ENCODE measurements at places on chromosomes 12 and 14. TPM values are rescaled to one million over a fixed set of nuclear protein-coding genes. Genes with fewer than 3 reads are reported as not detected.

The ARHGAP9 gene
- total RNA-seq: 11.6 TPM

The LALBA gene
- total RNA-seq: not detected

DNA sequence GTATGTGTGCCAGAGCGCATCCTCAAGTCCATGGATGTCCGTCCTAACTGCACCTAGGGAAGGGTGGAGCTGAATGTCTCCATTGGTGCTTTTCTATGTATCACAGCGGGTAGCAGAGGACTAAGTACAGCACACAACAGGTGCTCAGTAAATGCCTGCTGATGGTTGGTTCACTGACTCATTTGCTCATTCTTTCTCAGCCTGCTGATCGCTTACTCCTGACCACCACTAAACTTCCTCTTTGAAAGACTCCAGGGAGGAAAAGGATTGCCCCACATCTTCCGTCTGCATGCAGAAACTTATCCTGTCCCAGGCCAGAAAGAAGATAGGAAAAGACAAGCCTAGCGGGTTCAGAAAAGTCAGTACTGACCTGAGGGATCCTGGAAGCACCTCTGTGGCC, 66.3 kb downstream of the B4GALNT3 start:
- no peak overlapping the region for H3K4me3 ChIP-seq
- no peak overlapping the region for H3K27ac ChIP-seq
- DNase-seq: no peak
- no peaks in the 10 kb centered on the region for H3K4me1 ChIP-seq
- no peaks in the 10 kb centered on the region for H3K27me3 ChIP-seq

- DNase-seq: no peak
- H3K36me3 ChIP-seq: no peaks in the 10 kb centered on the region
- H3K4me3 ChIP-seq: no peak overlapping the region
- H3K27me3 ChIP-seq: no peaks in the 10 kb centered on the region
Observed at GRCh38 chr12:110941391-110941790, 21.0 kb upstream of the MYL2 start.

DNA sequence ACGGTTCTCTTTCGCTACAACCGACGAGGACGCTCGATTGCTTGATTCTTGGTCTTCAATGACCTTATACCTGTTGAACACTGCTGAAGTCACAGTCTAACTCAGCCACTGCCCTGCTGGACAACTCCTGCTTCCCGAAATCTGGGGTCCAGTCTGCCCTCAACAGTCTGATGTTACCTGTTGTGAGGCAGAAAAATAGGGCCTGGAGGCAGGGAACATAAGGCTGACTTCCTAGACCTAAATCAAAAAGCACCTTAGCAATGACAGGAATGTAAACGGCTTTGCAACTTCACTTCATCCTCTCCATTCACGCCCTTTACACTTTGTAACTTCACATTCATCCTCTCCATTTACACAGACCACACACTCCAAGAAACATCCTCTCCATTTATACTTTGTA, 597 bp upstream of the GLTP start:
- peaks cover 33% of the 10 kb centered on the region for H3K4me1 ChIP-seq
- no peak for DNase-seq
- H3K4me3 ChIP-seq: peak overlapping the region; percentile 86

DNA sequence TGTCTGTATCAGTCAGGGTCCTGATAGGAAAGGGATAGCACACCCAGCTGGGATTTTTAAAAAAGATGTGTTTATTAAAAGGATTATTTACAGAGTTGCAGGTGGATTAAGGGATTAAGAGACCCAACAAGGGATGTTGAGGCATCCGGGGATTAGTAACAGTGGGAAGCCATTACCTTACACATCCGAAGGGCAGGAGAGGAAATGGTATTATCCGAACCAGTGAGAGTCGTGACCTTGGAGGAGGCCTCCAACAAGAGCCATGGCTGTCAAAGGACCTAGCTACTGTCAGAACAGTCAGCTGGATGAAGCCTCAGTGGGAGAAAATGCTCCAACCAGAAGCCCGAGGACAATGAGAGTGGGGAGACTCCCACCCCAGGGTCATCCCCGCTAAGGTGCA, 146.3 kb upstream of the KRAS start:
- H3K4me3 ChIP-seq: no peak overlapping the region
- no peak for DNase-seq
- no peak overlapping the region for H3K27ac ChIP-seq

GRCh38 chr14:51552768-51553404, 98.8 kb upstream of the FRMD6 start:
- no peak overlapping the region for H3K4me3 ChIP-seq
- H3K36me3 ChIP-seq: no peaks in the 10 kb centered on the region
- DNase-seq: no peak
- H3K27ac ChIP-seq: no peak overlapping the region
- no peaks in the 10 kb centered on the region for H3K27me3 ChIP-seq
- peaks cover 11% of the 10 kb centered on the region for H3K4me1 ChIP-seq

- H3K27ac ChIP-seq: peak overlapping the region; percentile 80
- no peaks in the 10 kb centered on the region for H3K36me3 ChIP-seq
- H3K4me1 ChIP-seq: peaks cover 24% of the 10 kb centered on the region
- H3K27me3 ChIP-seq: no peaks in the 10 kb centered on the region
Observed at GRCh38 chr12:3753544-3754284, 805 bp upstream of the CRACR2A start.

- no peaks in the 10 kb centered on the region for H3K36me3 ChIP-seq
- H3K27ac ChIP-seq: no peak overlapping the region
- H3K4me1 ChIP-seq: no peaks in the 10 kb centered on the region
- DNase-seq: no peak
- H3K4me3 ChIP-seq: no peak overlapping the region
- no peaks in the 10 kb centered on the region for H3K27me3 ChIP-seq
Observed at GRCh38 chr12:130433411-130433810, 95.7 kb downstream of the PIWIL1 start.

Measured in esophagus muscularis mucosa (tissue), 4 donors.